ENCODE measurements at places on chromosomes 6 and 20.

- no peak for DNase-seq
Observed at GRCh38 chr6:116221067-116221466, 32.8 kb downstream of the TSPYL4 start.

DNA sequence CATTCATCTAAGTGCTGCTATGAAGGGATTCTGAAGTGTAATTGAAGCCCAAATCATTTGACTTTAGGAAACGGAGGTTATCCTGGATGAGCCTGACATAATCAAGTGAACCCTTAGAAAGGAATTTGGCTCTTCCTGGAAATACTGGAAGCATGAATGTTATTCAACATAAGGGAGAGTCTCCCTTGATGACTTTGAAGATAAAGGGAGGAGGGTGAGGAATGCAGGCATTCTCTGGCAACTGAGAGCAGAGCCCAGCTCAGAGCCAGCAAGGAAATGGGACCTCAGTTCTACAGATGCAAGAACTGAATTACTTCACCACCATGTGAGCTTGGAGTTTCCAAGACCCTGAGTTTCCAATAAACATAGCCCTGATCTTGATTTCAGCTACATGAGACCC, 168.2 kb downstream of the DLL1 start:
- no peak for DNase-seq

DNA sequence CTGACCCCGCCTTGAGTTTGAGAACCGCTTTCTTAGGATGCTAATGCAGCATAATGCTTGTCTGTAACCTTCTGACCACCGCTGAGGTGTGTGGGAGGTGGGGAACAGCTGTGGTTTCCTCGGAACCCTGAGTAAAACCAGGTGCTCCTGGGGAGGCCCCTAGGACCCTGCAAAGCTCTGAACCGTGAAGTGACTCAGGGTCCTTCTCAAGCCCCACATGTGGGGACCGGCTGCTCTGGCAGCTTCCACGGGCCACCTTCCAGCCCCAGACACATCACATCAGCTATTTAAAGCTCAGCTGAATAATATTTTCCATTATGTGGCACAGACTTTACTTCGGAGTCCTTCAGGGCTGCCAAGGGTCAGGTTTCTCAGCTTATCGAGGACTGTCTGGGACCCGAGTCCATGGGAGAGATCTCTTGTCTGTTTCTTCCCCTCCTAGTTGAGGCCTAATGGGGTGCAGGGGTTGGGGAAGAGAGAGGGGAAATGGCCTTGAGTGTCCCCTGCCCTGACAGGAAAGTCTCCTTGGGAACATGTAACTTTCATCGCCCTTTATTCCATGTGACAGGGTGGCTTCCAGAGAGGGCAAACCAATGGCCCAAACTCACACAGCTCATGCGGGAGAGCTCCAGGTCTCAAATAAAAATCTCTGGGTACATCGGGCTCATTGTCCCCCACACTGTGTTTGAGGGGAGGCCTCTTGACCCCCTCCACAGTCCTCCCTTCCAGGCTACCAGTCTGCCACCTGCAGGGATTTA, 186.1 kb upstream of the SLC24A3 start:
- DNase-seq, result no peak

GRCh38 chr6:88480816-88481215, 314.7 kb upstream of the CNR1 start:
- DNase-seq, result no peak

GRCh38 chr6:20826378-20826777, 292.1 kb downstream of the CDKAL1 start:
- no peak for DNase-seq

- no peak for DNase-seq
Observed at GRCh38 chr6:33742092-33742491, 4.6 kb downstream of the IP6K3 start.

GRCh38 chr6:30741063-30741779, 1.3 kb downstream of the FLOT1 start:
- no peak for DNase-seq

- no peak for DNase-seq
Observed at GRCh38 chr20:35104685-35105295, 12.2 kb upstream of the TRPC4AP start.

DNA sequence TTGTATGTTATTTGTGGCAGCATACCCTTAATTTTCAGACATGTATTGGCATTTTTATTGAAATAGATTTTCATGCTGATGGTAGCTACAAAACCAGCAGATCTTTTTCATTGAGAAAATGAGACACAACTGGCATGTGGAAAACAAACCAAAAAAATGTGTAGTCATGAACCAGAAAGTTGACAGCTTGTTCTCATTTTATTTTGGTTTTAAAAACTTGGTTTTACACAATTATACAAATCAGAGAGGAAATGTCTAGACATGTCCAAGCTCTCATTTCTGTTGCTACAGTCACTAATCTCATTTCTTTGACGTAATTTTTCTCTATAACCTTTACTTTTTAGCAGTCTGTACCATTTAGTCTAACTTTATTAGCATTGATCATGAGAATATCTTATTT, 85.4 kb downstream of the GRIK2 start:
- DNase-seq, result no peak

- no peak for DNase-seq
Observed at GRCh38 chr20:56181583-56181982, 66.9 kb upstream of the MC3R start.

DNA sequence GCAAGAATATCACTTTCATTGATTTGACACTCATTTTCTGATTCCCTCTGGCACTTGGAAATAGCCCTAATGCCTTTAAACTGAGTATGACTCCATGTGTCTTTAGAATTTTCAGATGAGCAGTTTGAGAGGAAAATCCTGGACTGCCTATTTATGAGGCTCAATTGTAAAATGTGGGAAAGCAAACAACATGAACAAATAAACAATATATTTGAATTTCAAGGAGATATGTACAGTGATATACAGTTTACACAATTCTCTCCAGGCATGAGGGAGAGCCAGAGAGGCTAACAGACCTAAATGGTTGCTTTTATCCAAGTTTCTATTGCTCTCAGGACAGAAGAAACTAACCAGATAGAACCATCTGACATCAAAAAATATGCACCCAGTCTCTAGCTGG, 748.2 kb upstream of the NRSN1 start:
- DNase-seq, result no peak
